ENCODE measurements at places on chromosomes 2 and 18.

DNA sequence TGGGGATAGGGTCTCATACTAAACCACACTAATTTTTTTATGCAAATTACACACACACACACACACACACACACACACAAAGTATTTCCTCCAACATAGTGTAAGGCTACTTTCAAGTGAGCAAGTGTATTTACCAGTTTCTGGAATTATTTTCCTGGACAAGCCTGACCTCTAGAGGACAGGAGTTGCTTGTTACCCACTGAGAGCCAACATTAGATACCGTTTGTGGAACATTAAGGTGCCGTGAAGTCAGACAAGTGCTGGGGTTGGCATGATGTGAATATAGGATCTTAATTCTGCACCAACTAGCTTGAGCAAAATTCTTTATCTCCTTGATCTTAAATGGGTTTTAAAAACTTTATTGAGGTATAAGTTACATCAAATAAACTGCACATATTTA lies 39.3 kb upstream of the SERPINB2 start:
- no peak for DNase-seq

GRCh38 chr2:105393373-105394055 lies 5.3 kb downstream of the FHL2 start:
- DNase-seq = no peak

DNA sequence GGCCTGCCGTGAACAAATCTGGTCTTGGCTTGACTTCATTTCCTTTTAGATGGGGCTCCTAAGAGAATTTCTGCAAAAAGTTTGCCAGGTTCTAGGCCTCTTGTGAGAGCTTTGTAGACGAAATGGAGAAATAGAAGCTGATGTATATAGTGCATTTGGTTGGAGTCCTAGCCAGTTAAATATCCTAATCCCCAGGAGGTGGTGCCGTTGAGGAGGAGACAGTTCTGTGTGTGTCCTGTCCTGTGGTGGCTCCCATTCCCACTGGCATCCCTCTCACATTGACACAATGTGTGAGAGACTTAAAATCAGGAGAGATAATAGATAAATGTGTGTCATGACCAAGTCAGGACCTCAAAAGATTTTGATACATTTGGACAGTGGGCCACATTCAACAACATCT lies 34.6 kb upstream of the DNER start:
- no peak for DNase-seq

DNA sequence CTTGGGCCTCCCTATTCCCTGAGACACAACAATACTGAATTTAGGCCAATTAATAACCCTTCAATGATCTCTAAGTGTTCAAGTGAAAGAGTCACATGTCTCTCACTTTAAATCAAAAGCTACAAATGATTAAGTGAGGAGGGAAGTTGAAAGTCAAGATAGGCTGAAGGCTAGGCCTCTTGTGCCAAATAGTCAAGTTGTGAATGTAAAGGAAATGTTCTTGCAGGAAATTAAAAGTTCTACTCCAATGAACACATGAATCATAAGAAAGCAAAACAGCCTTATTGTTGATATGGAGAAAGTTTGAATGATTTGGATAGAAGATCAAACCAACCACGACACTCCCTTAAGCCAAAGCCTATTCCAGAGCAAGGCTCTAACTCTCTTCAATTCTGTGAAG lies 286.9 kb downstream of the MEIS1 start:
- DNase-seq = no peak

DNA sequence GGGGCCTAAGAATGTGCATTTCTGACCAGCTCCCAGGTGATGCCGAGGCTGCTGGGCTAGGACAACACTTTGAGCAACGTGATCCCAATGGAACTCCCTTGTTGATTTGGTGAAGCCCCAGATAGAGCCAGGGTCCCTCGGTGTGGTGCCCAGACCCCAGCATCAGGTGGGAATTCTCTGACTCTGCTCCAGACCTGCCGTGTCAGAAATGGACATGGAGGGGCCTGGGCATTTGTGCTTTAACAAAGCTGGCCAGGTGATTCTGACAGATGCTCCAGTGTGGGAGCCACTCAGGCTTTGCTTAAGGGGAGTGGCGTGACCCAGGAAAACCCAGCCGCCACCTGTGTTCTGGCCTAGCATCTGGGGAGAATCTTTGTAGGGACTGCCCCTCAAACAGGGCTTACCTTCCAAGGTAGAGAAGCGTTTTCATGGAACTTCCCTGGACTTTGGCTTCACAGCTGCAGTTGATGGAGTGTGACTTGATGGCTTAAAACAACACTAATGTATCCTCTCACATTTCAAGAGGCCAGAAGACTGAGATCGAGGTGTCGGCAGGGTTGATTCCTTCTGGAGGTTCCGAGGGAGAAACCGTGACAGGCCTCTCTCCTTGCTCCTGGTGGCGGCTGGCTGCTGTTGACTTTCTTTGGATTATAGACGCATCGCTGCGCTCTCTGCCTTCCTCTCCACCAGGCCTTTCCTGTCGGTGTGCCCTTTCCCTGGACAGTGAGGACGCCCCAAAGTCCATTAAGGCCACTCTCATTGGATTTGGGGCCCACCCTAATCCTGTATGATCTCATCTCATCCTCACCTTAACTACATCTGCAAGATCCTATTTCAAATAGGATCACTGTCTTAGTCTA lies 57.0 kb upstream of the HDAC4 start:
- no peak for DNase-seq

DNA sequence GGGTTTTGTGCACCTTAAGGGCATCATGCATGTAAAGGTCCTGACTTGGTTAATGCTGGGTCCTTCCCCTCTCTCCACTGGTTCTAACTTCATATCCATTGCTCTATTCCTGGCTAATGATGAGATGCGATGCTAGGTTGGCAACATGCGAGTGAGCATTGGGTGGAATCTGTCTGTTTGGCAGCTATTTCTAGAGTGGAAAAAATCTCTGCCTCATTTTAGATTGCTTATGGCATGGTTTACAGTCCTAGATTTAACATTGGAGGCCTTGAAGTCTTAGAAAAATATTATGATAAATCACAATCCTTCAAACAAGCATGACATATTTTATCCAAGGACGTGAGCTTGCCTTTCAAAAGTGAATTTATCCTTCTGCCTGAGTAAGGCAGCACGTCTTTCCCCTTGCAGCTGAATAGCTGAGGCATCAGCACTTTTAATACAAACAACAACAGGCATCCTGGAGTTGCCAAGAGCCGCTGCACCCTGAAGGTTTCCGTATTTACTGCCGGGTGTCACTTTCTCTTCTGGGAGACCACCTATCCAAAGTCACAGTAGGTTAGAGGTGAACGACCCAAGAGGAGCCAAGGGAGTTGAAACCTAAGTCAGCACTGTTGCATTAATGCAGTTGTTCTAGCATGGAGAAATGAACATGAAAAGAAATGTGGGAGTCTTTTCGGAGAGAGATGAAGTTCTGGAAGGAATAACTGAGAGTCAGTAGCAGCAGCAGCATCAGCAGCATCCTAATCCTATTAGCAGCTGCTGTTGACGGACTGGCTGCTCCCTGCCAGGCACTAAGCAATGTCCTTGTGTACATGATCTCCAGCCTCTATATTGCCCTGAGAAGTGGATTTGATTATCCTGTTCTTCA lies 78.4 kb downstream of the MAPK4 start:
- DNase-seq = no peak

GRCh38 chr18:57940166-57940660 lies 103.8 kb upstream of the NEDD4L start:
- DNase-seq = no peak

- DNase-seq = no peak
Observed at GRCh38 chr18:63909870-63910269, 2.1 kb downstream of the SERPINB10 start.

DNA sequence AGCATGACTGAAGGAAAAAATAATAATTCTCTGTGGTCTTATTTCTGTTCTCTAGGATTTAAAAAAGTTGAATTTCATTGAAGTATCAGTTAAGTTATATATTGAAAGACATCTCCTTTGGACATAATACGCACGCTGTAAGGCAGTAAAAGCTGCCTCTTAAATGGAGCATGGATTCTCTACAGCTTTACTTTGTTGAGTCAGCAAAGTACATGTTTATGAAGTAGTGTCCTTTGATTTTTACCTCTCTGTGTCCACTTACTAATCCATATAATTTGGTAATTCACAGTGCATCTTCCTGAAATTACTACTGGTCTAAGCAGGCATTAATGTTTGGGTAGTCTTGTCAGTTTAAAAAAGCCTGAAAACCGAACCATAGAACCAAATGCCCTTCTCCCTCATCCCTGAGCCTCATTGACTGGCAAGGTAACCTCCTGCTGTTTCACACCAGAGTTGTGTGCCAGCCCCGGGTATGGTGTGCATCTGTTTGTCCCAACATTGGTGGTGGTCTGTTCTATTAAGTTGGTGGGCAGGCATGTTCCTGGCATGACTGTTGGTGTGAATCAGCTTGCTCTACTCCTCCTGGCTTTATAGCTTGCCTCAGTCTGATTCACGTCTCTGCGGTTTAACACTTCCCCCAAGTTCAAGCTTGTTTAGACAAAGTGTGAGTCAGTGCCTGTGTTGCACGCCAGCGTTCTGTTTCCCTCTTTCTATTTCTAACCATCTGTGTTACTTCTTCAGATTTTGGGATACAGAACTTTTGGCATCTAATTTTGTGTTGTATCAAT lies 71.0 kb upstream of the ITM2C start:
- DNase-seq = peak; percentile 36

DNA sequence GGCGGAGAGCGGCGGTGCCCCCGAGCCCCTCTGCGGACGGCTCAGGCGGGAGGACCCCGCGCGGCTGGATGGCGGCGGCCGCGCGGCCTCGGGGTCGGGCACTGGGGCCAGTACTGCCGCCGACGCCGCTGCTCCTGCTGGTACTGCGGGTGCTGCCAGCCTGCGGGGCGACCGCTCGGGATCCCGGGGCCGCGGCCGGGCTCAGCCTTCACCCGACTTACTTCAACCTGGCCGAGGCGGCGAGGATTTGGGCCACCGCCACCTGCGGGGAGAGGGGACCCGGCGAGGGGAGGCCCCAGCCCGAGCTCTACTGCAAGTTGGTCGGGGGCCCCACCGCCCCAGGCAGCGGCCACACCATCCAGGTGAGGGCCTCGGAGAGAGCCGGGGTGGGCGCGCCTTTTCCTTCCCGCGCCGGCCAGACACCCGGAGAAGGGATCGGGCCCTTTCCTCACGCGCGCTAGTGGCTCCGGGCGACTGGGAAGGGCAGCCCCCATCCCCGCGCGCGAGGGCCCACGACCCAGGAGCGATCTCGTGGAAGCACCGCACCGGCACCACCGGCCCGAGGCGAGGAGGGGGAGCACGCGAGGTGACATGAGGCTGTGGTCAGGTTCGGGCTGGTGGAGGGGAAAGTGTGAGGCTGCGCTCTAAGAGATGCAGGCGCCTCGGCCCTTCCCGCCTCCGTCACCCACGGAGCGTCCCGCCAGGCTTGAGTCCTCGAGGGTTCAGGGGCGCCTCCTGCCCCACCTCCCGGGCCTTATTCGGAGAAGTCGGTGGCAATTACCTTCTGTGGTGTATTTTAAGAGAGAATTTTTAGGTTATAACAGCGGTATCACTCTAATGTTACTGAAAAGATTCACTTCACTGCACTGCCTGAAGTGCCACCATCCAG lies 607 bp downstream of the LAMA3 start:
- DNase-seq = no peak

GRCh38 chr2:177398290-177398683 lies 5.7 kb downstream of the AGPS start:
- no peak for DNase-seq

GRCh38 chr2:21194858-21195271 lies 71.1 kb downstream of the TDRD15 start:
- no peak for DNase-seq

- no peak for DNase-seq
Observed at GRCh38 chr2:197307236-197307932, 3.2 kb downstream of the ANKRD44 start.

GRCh38 chr2:208807756-208808155 lies 401.2 kb downstream of the PTH2R start:
- DNase-seq = no peak

- DNase-seq = no peak
Observed at GRCh38 chr18:23849141-23849540, 159.9 kb downstream of the LAMA3 start.

DNA sequence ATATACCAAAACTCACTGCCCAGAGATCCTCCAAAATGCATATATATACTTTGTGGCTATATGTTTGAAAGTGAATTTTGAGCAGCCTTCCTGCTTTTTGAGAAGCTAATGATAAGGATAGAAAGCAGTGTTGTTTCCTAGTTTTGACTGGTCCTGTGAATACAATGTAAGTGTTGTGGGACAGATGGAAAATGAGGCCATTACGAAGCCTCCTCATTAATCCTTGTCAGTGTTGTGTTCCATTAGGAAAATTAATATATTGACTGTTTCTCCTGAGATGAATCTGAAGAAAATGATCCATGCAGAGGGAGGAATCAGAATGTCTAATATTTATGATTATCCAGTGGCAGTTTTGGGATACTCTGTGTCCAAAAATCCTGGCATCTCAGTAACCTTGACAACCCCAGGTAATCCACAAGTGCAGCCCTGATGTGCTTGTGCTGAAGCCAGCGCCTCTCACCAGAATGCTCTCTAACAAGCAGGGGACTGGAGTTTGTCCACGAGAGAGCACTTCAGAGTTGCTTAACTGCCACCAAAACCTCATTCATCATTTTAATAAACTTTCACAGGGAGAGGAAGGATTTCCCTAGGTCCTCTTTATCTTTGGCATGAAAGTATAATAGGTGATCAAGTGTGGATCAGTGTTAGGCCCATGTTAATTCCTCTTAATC lies 418.6 kb downstream of the CMPK2 start:
- DNase-seq = no peak

DNA sequence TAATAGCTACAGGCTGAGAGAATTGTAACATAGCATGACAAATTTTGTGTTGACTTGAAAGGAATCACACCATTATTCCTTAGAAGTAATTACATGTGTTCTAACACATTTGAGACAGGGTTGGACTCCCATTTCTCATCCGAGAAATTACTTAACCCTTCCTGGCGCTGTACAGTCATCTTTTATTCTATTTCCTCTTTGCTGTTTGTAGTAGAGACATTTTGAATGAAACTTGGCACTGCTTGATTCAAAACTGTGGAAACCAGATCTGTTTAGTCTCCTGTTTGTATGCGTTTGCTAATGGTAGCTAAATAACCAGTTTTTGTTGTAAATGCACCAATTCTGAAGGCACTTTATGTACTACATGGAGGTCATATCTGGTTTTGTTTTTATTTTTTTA lies 231.9 kb downstream of the ALPK2 start:
- no peak for DNase-seq

- DNase-seq = no peak
Observed at GRCh38 chr2:5685225-5685624, 7.0 kb upstream of the SOX11 start.

GRCh38 chr2:152415231-152415642 lies 80.3 kb downstream of the FMNL2 start:
- no peak for DNase-seq

GRCh38 chr2:42510191-42510590 lies 16.4 kb upstream of the KCNG3 start:
- DNase-seq = no peak

- DNase-seq = no peak
Observed at GRCh38 chr18:61980355-61980754, 87.5 kb upstream of the RNF152 start.

GRCh38 chr18:24801001-24801400 lies 340.6 kb downstream of the HRH4 start:
- no peak for DNase-seq

GRCh38 chr18:46536215-46536874 lies 120.7 kb downstream of the LOXHD1 start:
- no peak for DNase-seq

- DNase-seq = no peak
Observed at GRCh38 chr2:141423124-141423523, 707.7 kb downstream of the LRP1B start.

All from stimulated activated CD4-positive, alpha-beta T cell treated with anti-CD3 and anti-CD28 coated beads, TNF-alpha, amount 100 ng/mL, for 4 hours (primary cell).